ENCODE measurements at places on chromosomes 12 and 14.
A peak's percentile ranks its signal among the peaks of the same experiment; 100 is the strongest.

DNA sequence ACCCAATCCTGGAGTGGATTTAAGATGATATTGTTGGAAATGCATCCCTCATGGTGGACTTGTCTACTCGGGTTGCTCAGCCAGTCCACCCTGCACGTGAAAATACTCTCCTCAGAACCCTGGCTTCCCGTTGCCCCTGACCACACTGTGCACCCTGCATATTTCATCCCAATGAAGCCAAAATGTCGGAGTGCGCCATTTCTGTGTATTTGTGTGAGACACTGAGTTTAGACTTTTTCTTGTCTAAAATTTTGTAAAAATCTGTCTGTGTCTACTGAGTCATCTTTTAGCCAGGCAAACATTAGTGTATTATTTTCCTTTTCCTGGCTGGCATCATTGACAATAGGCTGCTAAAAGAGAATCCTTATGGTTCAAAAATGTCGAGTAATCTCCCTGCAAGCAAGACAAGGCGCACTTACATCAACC is 485 bp upstream of the PNMA1 start:
- peak; percentile 39 for DNase-seq

GRCh38 chr14:65320661-65321308 is 91.7 kb upstream of the FUT8 start:
- DNase-seq: no peak

- DNase-seq: no peak
Measured at GRCh38 chr14:99579903-99580571, 24.0 kb downstream of the CCDC85C start.

- no peak for DNase-seq
Measured at GRCh38 chr14:64718762-64719161, 14.5 kb downstream of the PLEKHG3 start.

GRCh38 chr14:93299866-93300265 is 33.0 kb downstream of the BTBD7 start:
- no peak for DNase-seq

DNA sequence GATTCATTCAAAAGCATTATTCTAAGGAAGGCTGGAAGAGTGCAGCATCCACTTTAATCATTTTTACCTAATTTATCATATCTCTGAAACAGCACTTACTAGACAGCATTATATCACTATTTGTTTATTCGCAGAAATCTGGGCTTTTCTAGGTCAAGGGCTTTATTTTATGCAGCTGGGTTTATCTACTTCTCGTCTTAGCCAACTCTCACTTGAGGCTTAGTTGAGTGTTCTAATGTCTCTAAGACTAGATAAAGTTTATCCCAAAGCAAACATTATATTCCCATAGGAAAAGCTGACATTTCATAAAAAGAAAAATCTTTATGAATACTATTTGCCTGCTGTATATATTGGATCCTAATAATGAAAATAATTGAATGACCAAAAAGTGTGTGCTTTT is 720.8 kb upstream of the FLRT2 start:
- DNase-seq: no peak

DNA sequence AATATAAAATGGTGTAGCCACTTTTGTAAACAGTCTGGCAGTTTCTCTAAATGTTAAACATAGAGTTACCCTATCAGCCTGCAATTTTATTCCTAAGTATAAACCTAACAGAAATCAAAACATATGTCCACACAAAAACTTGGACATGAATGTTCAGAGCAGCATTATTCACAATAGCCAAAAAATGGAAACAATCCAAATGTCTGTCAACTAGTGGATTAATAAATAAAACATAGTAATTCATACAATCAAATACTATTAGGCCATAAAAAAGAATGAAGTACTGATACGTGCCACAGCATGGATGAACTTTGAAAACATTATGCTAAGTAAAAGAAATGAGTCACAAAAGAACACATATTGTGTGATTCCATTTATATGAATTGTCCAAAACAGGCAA is 196.5 kb downstream of the NUAK1 start:
- DNase-seq: no peak

GRCh38 chr14:58765418-58765831 is 127.7 kb downstream of the DACT1 start:
- DNase-seq: no peak

- DNase-seq: no peak
Measured at GRCh38 chr14:65798216-65798615, 385.7 kb downstream of the FUT8 start.

- DNase-seq: no peak
Measured at GRCh38 chr14:101252443-101253214, 308.7 kb upstream of the DIO3 start.

GRCh38 chr12:70798016-70798783 is 122.3 kb downstream of the PTPRR start:
- DNase-seq: no peak

DNA sequence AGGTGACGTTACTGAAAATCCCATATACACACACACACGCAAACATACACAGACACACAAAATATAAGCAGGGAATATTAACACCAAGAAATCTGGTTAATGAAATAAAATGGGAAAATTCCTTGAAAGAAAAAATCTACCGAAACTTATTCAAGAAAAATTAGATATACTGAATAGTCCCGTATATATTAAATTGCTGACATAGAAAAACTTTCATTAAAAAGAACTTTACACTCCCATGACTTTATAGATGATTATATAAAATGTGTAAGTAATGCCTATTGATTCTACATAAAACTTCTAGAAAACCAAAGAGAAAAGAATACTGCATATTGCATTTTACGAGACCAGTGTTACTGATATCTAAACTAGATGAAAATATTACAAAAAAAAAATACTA is 803.2 kb downstream of the SLC16A7 start:
- DNase-seq: no peak

- no peak for DNase-seq
Measured at GRCh38 chr14:20781803-20782202, 735 bp downstream of the RNASE6 start.

GRCh38 chr12:129564768-129565167 is 339.1 kb downstream of the TMEM132D start:
- no peak for DNase-seq

Data from occipital lobe (tissue), 3 donors.